SHP77 (cell line): ENCODE measurements at places on chromosomes 7 and 10.

DNA sequence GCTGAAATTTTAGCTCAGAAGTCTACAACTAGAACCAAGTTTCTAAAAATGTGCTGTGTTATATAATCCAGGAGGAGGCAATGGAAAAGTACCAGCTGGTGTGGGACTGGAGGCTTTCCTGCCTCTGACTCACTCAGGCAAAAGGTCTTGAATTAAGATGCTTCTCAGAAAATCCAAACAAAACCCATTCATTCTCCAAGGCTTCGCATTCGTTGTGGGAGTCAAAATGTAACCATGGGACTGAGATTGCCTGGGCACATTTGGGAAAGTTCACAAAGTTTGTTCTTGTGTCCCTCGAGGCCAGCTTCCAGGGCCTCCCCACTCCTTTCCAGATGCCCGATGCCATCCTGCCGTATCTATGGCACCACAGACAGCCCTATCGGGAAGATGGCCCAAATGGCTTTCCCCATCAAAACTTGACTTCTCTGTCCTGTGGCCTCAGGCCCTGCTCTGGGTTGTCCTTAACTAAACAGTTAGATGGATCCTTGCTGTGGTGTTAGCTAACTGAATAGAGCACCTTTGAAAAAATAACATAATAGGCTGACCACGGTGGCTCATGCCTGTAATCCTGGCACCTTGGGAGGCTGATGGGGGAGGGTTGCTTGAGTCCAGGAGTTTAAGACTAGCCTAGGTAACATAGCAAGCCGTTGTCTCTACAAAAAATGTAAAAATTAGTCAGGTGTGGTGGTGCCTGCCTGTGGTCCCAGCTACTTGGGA is 180.5 kb downstream of the PFKFB3 start:
- DNase-seq, result no peak

- no peak for DNase-seq
These were observed 111.0 kb downstream of the SVOPL start for GRCh38 chr7:138590154-138590553.

GRCh38 chr7:73844848-73845460 is 2.6 kb upstream of the METTL27 start:
- no peak for DNase-seq

DNA sequence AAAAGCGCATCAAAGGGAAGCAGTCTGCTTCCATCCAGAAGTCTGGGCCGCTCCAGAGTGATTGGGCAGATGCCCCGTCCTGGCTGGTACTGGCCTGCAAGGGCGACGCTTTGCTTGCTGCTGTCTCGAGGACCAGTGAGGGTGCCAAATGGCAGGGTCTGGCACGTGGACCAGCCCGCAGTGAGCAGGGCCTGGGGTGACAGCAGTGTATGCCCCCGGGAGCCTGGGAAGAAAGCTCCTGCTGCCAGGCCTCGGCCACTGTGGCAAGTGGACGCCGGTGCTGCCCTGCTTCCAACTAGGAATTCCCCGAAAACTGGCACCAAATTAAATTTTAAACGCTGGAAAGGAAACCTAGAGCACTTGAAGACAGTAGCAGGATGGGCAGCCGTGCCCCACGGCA is 357.0 kb upstream of the MKI67 start:
- no peak for DNase-seq

- no peak for DNase-seq
These were observed 3.8 kb downstream of the HTR5A start for GRCh38 chr7:155073922-155074321.

GRCh38 chr10:33005322-33006301 is 47.6 kb upstream of the ITGB1 start:
- peak; percentile 52 for DNase-seq

GRCh38 chr7:28458732-28459131 is 46.4 kb downstream of the CREB5 start:
- DNase-seq, result no peak

DNA sequence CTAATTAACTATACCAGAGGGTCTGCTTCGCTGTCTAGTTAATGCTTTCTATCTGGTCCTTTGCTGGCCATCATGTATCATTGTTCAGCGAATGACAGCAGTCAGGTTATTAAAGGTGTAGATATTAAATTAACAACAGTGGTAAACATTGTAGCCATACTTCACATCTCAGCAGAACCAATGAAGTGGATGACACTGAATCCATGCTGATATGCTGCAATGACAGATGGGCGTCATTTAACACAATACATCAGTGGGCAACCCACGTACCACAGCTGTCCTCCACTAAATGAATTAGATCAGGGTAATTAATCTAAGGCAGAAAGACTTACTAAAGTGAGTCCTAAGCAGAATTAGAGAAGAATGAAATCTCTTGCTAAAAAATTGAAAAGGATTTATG is 767.2 kb downstream of the NXPH1 start:
- DNase-seq, result peak; percentile 6

DNA sequence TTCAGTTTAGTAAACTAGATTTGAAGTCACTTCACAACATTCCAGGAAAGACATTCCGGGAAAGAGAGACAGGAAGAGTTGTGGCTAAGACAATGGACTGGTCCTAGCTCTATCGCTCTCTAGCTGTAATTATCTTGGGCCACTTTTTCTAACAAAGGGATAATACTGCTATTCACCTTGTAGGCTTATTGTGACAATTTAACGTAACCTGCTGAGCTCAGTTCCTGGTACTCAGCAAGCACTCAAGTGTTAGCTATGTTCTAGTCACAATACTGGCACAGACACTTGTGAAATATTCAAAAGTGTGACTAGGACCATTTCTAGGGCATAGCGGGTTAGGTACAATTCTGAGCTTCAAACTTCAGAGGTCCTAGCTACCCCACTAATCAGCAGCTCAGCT is 12.0 kb upstream of the NRCAM start:
- no peak for DNase-seq

- no peak for DNase-seq
These were observed 236.6 kb upstream of the ZNF32 start for GRCh38 chr10:43885252-43885651.

DNA sequence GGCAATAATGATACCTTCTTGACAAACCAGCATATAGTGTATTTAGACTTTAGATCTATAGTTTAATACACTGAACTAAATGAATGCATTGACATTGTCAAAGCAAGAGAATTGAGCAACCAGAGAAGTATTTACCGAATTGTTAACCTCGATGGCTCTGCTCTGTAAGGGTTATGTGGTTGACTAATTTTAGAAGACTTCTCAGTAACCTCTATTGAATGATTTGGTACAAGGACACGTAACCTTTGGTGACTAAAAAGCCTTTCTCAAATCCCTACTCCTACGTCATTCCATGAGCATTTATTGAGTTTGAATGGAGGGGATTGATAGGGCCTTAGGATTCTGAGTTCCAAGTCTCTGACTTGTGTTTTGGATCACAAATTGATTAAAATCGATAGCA is 67.6 kb downstream of the MDFIC start:
- DNase-seq, result no peak

DNA sequence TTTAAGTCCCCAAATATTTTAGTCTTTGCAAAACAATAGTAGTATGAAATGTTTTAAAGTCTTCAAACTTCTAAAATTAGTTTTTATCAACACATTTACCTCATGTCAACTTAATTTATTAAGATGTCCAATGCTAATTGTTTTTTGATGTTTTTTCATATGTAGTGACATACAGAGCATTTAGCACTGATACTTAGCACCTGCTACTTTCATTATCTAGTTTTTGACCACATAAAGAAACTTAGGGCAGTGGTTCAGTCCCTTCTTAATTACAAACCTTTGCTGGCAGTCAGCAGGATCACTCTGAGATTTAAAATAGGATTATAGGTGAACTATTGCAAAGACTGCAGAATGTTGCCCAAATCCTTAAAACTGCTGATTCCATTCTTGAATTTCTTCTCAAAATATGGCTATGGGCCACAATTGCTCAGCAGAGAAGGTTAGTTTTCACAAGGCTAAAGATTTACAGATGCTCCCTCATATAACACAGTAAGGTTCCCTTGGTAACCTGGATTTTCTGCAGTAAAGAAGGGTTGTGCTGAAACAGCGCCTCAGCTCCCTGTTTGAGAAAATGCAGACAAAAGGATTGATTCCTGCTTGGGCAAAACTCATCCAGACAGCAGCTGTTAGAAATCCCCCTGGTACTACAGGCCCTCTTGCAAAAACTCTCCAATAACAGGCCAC is 3.4 kb downstream of the GPR85 start:
- DNase-seq, result no peak

GRCh38 chr10:71771821-71772617 is 1.3 kb downstream of the VSIR start:
- DNase-seq, result no peak

DNA sequence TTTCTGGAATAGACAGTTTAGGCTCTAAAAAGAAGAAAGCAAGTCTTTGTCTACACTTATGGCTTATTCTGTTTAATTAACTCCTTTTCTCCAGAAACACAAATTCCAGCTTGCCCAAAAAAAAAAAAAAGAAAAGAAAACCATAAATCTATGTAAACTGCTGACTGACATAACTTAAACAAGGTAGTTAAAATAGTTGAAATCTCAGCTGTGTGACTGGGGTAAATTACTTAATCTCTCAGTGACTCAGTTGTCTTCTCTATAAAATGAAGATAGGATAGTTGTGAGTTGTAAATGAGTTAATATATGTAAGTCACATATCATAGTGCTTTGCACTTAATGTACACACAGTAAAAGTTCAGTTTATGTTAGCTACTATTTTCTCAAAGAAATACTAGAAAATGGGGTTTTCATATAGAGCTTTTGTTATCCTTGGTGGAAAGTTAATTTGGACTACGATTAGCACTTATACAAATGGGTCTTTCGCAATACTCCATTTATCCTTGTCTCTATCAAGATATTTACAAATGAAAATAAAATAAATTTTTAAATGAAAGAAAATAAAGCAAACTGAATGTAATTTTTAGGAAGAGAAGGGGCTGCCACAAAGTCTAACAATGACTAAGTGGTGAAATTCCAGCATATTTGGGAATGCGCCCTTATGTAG is 200.9 kb downstream of the MBL2 start:
- DNase-seq, result no peak
